Spleen (tissue), 13 donors: ENCODE measurements at places on chromosomes 1 and 21. TPM values are rescaled to one million over a fixed set of nuclear protein-coding genes. Genes with fewer than 3 reads are reported as not detected.

Gene GBP7
- 0.02 TPM for polyA plus RNA-seq

- H3K27ac ChIP-seq: no peak overlapping the region
- no peaks in the 10 kb centered on the region for H3K27me3 ChIP-seq
- H3K36me3 ChIP-seq: no peaks in the 10 kb centered on the region
- no peaks in the 10 kb centered on the region for H3K4me1 ChIP-seq
- H3K4me3 ChIP-seq: no peak overlapping the region
- no peak for DNase-seq
These were observed 66.1 kb downstream of the UBE2U start for GRCh38 chr1:64269558-64269884.

DNA sequence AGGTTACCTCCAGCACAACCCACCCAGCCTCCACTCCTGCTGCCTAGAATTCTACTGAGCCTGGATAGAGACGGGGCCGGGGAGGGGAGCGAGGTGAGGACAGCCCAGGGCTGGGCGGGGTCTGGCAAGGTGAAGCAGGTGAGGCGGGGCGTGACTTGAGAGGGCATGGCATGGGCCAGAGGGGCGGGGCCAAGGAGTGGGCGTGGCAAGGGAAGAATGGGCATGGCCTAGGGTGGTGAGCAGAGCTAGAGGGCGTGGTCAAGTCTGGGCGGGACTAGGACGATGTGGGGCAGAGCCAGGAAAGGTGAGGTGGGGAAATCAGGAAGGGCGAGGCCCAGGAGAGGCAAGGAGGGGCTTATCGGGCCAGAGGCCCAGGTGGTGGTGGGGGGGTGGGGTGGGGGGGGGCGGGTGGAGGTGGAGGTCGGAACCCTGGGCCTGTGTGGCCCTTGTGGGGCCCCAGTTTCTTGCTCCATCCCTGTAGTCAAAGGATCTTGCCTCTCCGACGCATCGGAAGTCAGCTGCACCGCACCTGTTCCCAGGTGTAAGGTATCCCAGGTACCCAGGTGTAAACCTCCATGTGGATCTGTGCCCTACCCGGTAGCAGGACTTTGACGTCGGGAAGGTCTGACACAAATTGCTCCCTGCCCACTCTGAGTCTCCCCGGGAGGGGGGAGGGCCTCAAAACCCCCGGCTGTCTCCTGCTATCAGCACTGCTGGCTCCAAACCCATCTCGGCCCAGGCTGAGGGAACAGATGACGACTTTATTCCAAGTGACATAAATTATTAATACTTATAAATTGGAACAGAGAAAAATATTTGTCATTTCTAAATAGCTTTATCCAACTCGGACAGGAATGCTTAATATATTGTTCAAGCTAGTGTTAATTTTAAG lies 32.9 kb upstream of the UTS2 start:
- no peaks in the 10 kb centered on the region for H3K4me1 ChIP-seq
- no peak overlapping the region for H3K27ac ChIP-seq
- DNase-seq: no peak
- H3K36me3 ChIP-seq: no peaks in the 10 kb centered on the region

DNA sequence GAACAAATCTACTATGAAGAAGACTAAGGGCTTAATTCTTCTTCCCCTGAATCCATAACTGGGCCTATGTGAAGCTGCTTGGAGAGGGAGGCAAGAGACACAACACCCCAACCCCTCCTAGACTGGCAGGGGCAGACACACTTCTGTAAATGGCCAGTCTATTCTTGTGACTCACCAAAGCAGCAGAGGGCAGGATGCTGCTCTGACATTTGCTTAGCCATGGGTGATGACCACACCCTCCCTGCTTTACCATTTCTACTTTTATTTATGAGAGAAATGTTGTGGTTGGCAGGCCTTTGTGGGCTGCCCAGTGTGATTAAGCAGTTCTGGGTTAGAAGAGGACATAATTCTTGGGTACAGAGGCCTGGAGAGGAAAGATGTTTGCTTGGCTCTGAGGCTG lies 189.8 kb upstream of the DPYD start:
- H3K4me1 ChIP-seq: no peaks in the 10 kb centered on the region
- DNase-seq: no peak
- H3K27me3 ChIP-seq: no peaks in the 10 kb centered on the region
- no peak overlapping the region for H3K27ac ChIP-seq

Gene AMPD1
- 1.2 TPM for polyA plus RNA-seq

Gene GPX7
- polyA plus RNA-seq: 17.9 TPM

Gene TRPM2
- 28.4 TPM for polyA plus RNA-seq

GRCh38 chr1:46180082-46180616 lies 3.9 kb upstream of the P3R3URF start:
- no peak overlapping the region for H3K4me3 ChIP-seq
- no peak for DNase-seq
- H3K36me3 ChIP-seq: no peaks in the 10 kb centered on the region
- H3K27ac ChIP-seq: peak overlapping the region; percentile 60
- H3K27me3 ChIP-seq: peaks cover 5% of the 10 kb centered on the region

DNA sequence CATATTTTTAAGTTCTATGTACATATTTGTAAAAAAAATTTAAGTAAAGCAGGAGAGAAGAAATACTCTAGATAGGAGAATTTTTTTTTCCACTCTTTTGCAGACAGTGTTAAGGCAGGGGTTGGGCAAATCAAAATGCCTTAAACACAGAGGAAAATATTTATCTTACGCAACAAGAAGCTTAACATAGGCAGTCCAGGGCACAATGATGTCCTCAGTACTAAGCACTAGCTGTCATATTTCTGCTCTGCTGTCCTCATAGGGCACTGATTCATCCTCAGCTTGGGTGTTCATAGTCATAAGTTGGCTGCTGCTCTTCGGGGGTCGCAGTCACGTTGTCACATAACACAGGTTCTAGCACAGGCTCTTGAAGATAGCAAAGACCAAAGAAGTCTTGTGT lies 247.4 kb downstream of the PTBP2 start:
- H3K4me1 ChIP-seq: no peaks in the 10 kb centered on the region
- no peaks in the 10 kb centered on the region for H3K27me3 ChIP-seq
- H3K36me3 ChIP-seq: no peaks in the 10 kb centered on the region
- no peak overlapping the region for H3K27ac ChIP-seq
- no peak for DNase-seq
- H3K4me3 ChIP-seq: no peak overlapping the region

- H3K27me3 ChIP-seq: no peaks in the 10 kb centered on the region
- H3K36me3 ChIP-seq: no peaks in the 10 kb centered on the region
- no peak overlapping the region for H3K27ac ChIP-seq
- peaks cover 5% of the 10 kb centered on the region for H3K4me1 ChIP-seq
These were observed 6.6 kb upstream of the THRAP3 start for GRCh38 chr1:36217670-36218069.

Gene LPAR3
- 0.06 TPM for polyA plus RNA-seq

DNA sequence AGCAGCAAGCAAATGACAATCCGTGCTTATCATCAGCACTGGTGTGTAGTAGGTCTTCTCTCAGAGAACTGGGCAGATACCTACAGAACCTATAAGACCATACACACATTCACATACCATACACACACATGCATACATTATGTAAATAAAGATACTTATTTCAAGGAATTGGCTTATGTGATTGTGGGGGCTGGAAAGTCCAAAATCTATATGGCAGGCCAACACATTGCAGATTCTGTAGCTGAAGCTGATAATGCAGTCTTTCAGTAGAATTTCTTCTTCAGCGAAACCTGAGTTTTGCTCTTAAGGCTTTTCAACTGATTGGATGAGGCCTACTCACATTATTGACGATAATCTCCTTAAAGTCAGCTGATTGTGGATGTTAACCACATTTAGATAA lies 24.1 kb downstream of the RAP1A start:
- H3K4me1 ChIP-seq: peaks cover 96% of the 10 kb centered on the region
- H3K4me3 ChIP-seq: no peak overlapping the region
- H3K36me3 ChIP-seq: peaks cover 21% of the 10 kb centered on the region
- no peak for DNase-seq

DNA sequence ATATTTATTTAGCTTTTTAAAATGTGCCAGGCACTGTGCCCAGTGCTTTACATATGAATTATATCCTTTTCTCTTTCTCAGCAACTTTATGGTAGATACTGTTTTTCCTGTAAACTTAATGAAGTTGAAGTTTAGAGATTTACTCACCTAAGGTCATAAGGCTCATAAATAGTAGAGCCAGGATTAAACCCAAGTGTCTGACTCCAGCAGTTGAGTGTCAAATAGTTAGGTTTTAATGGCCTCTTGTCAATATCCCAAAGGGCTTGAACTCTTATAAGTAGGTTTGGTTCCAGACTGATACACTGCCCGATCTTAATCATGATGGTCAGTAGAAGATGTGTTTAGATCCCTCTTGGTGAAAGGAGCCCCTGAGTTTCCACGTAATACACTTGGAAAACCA lies 37.8 kb downstream of the RABGAP1L start:
- DNase-seq: no peak
- no peak overlapping the region for H3K4me3 ChIP-seq
- no peaks in the 10 kb centered on the region for H3K4me1 ChIP-seq
- no peak overlapping the region for H3K27ac ChIP-seq

GRCh38 chr1:243970077-243970476 lies 81.0 kb upstream of the ZBTB18 start:
- H3K27me3 ChIP-seq: no peaks in the 10 kb centered on the region
- no peak overlapping the region for H3K27ac ChIP-seq
- H3K36me3 ChIP-seq: no peaks in the 10 kb centered on the region
- H3K4me3 ChIP-seq: no peak overlapping the region
- DNase-seq: no peak
- no peaks in the 10 kb centered on the region for H3K4me1 ChIP-seq

GRCh38 chr1:160256396-160257046 lies 5.8 kb downstream of the DCAF8 start:
- DNase-seq: no peak
- peaks cover 48% of the 10 kb centered on the region for H3K4me1 ChIP-seq
- H3K36me3 ChIP-seq: peaks cover 47% of the 10 kb centered on the region
- H3K4me3 ChIP-seq: no peak overlapping the region
- H3K27me3 ChIP-seq: no peaks in the 10 kb centered on the region
- H3K27ac ChIP-seq: peak overlapping the region; percentile 8

- no peaks in the 10 kb centered on the region for H3K27me3 ChIP-seq
- H3K4me3 ChIP-seq: no peak overlapping the region
- H3K36me3 ChIP-seq: no peaks in the 10 kb centered on the region
- DNase-seq: no peak
- no peak overlapping the region for H3K27ac ChIP-seq
These were observed 66.5 kb downstream of the TSEN15 start for GRCh38 chr1:184118046-184118445.

- peaks cover 61% of the 10 kb centered on the region for H3K4me1 ChIP-seq
- H3K27ac ChIP-seq: peak overlapping the region; percentile 97
- peak overlapping the region; percentile 96 for H3K4me3 ChIP-seq
- H3K27me3 ChIP-seq: no peaks in the 10 kb centered on the region
These were observed 1.0 kb downstream of the TP53BP2 start for GRCh38 chr1:223844787-223845036.

Gene LRRIQ3
- polyA plus RNA-seq: 1.3 TPM

Gene CD48
- polyA plus RNA-seq: 479 TPM

DNA sequence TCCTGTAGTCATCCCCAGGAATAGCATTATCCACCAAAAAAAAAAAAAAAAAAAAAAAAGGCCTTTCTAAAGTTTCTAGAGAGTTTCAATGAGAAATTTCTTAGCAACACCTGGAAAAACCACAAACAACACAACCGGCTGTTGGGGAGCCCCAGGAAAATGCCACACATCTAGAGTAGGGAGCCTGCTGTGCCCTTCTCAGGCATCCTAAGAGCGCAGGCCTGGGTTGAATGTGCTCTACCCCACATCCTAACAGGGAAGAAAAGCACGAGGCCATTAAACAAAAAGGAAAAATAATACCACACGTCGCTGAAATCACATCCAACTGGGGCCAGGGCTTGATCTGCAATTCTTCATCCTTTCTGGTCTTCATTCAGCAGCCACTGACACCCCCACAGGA lies 367.5 kb downstream of the TGFB2 start:
- no peak for DNase-seq
- no peaks in the 10 kb centered on the region for H3K27me3 ChIP-seq
- H3K4me1 ChIP-seq: no peaks in the 10 kb centered on the region
- H3K4me3 ChIP-seq: no peak overlapping the region
- H3K36me3 ChIP-seq: no peaks in the 10 kb centered on the region

- H3K36me3 ChIP-seq: no peaks in the 10 kb centered on the region
- no peaks in the 10 kb centered on the region for H3K4me1 ChIP-seq
- DNase-seq: no peak
- no peak overlapping the region for H3K27ac ChIP-seq
- no peak overlapping the region for H3K4me3 ChIP-seq
These were observed 53.4 kb downstream of the FRRS1 start for GRCh38 chr1:99713006-99713405.

DNA sequence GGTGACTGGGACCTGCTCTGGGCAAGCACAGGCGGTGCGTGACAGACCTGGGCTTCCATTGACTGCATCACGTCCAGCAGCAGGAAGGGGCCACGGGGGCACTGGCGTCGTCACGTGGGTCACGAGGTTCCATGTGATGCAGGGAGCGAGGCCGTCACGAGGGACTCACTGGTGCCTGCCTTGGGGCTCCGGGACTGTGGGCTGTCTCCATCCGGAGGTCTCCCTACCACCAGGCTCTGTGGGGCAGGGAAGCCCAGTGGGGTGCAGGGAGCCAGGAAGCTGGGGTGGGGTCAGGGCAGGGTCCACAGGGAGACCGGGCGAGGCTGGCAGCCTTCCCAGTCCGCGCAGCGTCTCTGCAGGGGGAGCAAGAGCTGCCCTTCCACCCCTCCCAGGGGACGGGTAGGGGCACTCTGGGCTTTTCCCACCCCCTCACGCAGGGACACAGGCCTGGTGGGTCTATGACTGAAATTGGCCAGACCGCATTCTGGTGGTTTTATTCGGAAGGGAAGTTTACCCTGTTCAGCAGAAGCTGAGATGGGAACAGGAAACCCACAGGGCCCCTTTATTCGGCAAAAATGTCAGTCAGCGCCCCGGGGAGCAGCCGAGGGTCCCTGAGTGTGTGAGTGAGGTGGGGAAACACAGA lies 416 bp upstream of the TNFRSF14 start:
- peak; percentile 97 for DNase-seq
- no peaks in the 10 kb centered on the region for H3K27me3 ChIP-seq
- peak overlapping the region; percentile 76 for H3K4me3 ChIP-seq
